ENCODE measurements at places on chromosomes 4 and X. TPM values are rescaled to one million over a fixed set of nuclear protein-coding genes. Genes with fewer than 3 reads are reported as not detected.

DNA sequence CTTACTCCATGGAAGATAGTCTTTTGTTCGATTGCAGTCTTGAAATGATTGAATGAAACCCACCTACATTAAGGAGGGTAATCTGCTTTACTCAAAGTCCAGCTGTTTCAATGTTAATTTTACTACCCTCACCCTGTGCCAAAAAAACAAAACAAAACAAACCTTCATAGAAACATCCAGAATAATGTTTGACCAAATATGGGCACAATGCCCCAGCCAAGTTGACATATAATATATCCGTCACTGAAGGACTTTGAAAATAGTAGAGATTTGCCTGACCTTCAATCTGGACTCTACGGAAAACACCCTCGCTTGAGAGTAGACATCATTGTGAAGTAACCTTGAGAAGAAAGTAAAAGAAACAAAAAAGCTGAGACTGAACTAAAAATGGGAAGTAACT, 550.5 kb upstream of the SMIM31 start:
- H3K36me3 ChIP-seq, result no peaks in the 10 kb centered on the region
- H3K4me1 ChIP-seq, result peaks cover 3% of the 10 kb centered on the region
- H3K27ac ChIP-seq, result no peak overlapping the region
- H3K4me3 ChIP-seq, result no peak overlapping the region
- no peaks in the 10 kb centered on the region for H3K27me3 ChIP-seq

DNA sequence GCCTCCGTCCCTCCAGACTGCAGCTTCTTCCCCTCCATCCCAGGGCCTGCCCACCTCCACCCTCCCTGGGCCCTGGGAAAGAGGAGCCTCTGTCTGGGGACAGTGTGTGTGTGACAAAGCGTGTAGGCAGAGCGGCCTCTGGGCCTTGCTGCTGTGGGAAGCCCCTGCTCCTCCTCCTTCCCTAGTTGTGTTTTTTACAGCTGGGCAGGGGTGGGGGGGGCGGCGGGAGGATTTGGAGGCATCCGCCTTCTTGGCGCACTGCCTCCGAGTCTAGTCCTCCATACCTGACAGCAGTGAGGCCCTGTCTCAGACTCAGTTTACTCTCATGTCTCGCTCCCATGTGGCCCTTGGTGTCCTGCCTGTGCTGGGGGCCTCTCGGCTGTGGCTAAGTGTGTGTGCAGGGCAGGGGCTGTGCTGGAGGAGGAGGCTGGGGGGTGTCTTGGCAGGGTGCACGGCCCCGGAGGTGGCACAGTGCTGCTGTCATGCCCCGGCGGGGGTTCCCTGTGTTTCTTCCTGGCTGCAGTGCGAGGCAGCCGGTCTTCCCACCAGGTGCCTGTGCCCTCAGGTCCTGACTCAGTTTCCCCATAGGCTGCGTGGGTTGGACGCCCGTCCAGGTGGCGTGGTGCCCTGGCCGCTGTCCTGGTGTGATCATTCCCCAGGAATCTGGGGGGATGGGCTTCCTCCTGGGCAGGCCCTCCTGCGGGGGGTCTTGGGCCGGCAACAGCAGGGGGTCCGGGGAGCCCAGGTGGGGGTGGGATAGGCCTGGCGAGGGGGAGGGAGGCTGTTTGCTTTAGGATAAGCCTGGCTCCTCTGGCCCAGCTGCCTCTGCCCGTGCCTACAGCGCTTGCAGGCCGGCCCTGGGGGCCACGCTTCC, 7.0 kb downstream of the FGFRL1 start:
- H3K4me3 ChIP-seq, result no peak overlapping the region
- H3K27me3 ChIP-seq, result no peaks in the 10 kb centered on the region
- peaks cover 3% of the 10 kb centered on the region for H3K36me3 ChIP-seq

DNA sequence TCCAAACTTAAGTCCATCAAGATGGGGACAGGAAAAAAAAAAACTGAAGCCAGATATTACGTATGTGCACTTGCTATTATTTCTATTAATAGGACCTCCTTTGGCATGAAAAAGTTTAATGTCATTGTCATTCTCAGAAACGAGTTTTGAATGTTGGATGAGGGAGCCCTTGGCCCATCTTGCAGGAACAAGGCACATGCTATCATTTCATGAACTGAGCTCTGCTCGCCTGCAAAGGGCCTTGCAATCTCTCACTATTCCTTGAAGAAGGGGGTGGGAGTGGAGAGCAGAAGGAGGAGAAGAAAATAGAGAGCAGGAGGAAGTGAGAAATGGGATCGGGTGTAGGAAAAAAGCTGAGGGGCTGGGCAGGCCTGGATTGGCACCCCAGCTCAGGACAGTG, 34.3 kb upstream of the SPATA4 start:
- H3K4me1 ChIP-seq, result no peaks in the 10 kb centered on the region
- DNase-seq, result no peak
- H3K4me3 ChIP-seq, result no peak overlapping the region
- H3K27ac ChIP-seq, result no peak overlapping the region
- no peaks in the 10 kb centered on the region for H3K36me3 ChIP-seq
- no peaks in the 10 kb centered on the region for H3K27me3 ChIP-seq

- H3K36me3 ChIP-seq, result no peaks in the 10 kb centered on the region
- no peaks in the 10 kb centered on the region for H3K4me1 ChIP-seq
- no peak for DNase-seq
- no peak overlapping the region for H3K27ac ChIP-seq
- H3K27me3 ChIP-seq, result no peaks in the 10 kb centered on the region
These were observed 1.2 kb downstream of the ARHGAP6 start for GRCh38 chrX:11664211-11665167.

- no peaks in the 10 kb centered on the region for H3K36me3 ChIP-seq
- DNase-seq, result no peak
- H3K27me3 ChIP-seq, result no peaks in the 10 kb centered on the region
- H3K27ac ChIP-seq, result no peak overlapping the region
- peaks cover 4% of the 10 kb centered on the region for H3K4me1 ChIP-seq
- no peak overlapping the region for H3K4me3 ChIP-seq
These were observed 33.7 kb downstream of the ANKRD17 start for GRCh38 chr4:73224886-73225285.

DNA sequence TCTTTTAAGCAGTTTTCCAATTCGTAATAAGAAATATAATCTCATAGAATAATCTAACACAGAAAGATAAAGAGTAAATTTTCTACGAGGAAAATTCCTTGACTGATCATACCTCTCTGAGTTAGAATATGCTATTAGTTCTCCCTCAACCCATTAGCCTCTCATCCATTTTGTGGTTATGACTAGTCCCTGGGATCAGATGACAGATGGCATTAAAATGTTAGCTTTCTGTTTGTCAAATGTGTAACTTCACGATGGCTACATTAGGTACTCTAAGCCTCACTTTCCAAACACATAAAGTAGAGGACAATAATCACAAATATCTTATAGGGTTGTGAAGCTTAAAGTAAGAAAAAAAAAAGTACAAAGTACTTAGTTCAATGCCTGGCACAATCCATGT, 112.2 kb downstream of the ZAR1 start:
- H3K4me1 ChIP-seq, result no peaks in the 10 kb centered on the region
- DNase-seq, result no peak

Gene SMAD1
- 23.0 TPM for total RNA-seq

Gene SLC6A14
- total RNA-seq, result 0.05 TPM

Gene GAGE12J
- total RNA-seq, result not detected

Gene TIGD4
- 0.42 TPM for total RNA-seq

All from HCT116 (cell line).